ENCODE measurements at places on chromosomes 2 and 18.

- no peak for DNase-seq
These were observed 3.6 kb upstream of the ANO7 start for GRCh38 chr2:241184901-241185300.

- DNase-seq: no peak
These were observed 470.2 kb downstream of the FBXO15 start for GRCh38 chr18:73677450-73677849.

GRCh38 chr18:79387214-79387613 is 8.5 kb upstream of the NFATC1 start:
- DNase-seq: no peak

DNA sequence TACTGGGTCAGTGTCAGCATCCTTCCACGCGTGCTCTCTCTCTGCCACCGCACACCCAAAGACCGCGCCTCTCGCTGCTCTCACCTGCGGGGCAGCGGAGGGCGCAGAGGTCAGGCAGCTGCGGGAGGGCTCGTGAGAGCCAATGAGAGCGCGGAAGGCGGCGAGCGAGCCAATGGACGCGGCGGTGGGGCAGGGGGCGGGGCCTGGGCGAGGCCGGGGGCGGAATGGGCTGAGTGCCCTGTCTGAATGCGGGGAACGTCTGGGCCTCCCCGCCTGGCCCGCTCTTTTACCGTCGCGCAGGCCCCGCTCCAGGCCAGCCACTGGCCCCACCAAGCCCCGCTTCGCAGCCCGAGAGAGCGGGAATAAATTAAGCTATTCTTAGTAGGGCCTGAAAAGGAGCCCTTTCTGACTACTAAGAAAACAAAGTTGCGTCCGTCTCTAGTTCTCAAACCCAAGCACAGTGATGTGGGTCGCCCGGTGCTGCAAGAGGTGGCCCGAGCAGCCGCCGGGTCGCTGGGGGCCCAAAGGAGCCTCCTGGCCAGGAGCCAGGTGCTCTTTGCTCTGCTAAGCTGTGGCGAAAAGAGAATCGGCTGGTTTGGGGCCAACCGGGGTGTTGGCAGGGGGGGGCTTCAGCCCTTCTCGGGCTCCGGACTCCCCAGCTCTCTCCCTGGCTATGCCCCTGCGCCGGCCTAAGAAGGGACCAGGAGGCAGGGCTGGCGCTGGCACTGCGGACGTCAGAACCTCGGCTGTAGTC is 81.1 kb upstream of the GLI2 start:
- DNase-seq: no peak

DNA sequence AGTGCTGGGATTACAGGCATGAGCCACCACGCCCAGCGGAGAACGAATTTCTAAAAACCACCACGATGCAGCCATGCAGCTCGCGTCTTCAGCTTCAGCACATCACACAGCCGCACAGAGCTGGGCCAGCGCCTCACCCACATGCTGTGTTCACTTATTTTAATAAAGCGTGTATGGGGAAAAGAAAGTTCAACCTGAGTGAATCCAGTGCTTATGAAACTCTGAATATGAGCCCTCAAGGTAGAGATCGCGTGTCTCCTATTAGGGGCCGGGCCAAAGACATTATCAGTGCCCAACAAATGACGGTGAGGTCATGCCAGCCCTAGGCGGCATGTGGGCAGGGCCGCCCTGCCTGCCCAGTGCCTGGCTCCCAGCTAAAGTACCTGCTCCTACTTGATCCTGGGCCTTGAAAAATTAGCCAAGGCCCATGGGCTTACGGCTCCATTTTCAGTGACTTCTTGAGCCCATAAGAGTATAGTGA is 44.3 kb downstream of the SPRED2 start:
- DNase-seq: no peak

DNA sequence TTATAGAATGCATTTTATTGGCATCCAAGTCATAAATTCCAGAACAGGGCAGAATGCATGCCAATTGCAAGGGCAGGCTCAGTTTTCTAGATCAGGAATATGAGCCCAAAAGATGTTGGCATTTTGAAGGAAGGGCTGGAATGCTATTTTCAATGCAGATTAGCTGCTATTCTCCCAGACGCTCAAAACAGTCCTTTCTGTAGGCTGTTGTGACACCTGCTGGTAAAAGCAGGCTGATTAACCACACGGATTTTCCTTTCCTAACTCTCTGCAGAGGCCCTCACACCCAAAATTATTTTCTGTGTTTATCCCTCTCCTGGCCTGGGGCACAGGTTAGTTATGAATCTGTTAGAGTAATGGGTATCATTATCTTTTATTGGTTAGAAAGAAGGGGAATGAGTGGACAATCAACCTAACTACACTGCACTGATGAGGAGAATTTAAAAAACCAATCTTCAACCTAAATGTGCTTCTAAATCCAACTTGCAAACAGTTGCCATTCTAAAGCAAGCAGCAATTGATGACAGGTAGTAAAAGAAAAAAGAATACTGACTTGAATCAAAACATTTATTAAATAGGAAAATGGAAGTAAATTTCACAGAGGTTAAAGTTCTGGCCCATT is 94.0 kb downstream of the PLA2R1 start:
- DNase-seq: peak; percentile 2

- no peak for DNase-seq
These were observed 8.5 kb downstream of the CIB4 start for GRCh38 chr2:26632624-26633185.

- DNase-seq: no peak
These were observed 50.9 kb downstream of the ADNP2 start for GRCh38 chr18:80159713-80160636.

- no peak for DNase-seq
These were observed 146.3 kb upstream of the APCDD1 start for GRCh38 chr18:10308154-10308553.

DNA sequence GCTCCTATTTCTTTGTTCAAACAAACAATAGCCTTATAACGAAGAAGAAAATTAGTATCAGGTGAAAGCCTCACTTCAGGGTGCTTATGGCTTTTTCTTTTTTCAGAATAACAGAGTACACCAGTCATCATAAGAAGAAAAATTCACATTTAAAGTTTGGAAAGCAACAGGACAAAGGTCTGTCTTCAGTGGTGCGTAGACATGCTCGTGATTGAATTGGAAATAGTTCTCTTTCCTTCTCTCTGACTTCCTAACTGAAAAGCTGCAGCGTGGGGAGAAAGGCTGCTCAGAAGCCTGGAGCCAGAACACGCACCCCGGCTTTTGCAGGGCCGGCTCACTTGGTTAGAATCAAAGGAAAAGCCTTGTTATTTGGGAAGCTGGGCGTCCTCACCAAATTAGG is 127.6 kb upstream of the ZNF516 start:
- no peak for DNase-seq

DNA sequence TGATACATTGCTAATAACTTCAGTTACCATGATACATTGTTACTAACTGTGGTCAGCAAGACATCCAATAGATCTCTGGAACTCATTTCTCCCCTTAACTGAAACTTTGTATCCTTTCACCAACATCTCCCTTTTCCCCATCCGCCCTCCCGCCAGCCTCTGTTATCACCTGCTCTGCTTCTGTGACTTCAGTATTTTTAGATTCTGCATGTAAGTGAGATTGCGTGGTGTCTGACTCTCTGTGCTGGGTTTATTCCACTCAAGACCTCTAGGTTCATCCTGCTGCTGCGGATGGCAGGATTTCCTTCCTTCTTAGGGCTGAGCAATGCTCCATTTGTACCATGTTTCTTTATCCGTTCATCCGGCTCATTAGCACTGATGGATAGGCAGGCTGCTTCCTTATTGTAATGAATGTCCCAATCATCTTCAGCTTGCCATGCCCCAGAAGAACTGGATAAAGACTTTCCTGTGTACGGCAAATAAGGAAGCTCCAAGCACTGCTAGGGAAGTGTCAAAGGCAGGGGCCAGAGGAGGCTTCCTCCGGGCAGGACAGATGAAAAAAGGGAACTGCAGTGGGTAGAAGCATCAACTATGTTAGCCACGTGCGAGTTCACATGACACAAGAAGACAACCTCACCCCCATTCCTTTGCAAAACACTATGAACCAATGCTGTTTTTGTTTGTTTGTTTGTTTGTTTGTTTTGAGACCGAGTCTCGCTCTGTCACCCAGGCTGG is 113.4 kb downstream of the EIPR1 start:
- DNase-seq: no peak

DNA sequence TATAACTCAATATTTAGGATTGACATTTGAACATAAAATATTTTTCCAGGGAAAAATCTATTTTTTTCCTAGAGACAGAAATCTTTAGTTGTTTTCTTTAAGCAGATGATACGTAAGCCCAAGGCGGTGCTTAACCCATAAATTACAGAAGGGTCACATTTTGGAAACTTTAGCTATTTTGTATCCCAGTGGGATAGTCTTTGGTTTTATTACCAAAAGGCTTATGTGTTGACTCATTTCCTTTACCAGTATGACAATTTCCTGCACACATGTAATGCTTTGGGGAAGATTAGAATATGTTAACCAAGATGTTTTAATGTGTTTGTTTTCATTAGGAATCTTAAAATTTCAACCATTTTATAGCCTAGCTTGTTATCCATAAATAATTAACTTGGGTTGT is 24.8 kb downstream of the DYNC1I2 start:
- no peak for DNase-seq

DNA sequence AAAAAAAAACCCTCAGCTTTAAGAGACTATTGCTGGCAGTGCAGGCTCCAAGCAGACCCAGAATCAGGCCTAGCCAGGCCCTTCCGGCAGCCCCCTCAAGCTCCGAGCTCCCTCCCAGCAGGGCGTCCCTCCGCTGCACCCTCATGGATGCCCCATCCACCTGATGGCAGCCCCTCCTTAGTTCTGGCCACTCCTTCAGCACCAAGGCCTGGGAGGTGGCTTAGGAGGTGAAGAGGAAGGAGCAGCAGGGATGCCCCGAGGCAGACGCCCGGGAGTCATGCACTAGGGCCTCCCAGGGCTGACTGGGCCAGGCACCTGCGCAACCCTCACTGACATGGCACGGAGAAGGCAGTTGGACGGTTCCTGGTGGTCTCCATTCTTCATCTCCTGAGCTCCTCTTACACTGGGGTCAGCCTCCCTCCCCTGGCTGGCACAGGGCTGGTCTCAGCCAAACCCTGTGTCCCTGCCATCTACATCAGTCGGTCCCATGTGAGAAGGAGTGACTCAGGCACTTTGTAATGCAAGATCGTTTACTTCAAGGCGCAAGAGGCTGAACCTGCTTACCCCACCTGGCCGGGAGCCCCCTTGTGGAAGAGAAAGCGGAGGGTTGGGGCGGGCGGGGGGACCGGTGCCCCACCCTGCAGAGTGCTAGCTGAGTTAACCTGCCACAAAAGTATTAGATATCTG is 53.5 kb upstream of the ID2 start:
- no peak for DNase-seq

GRCh38 chr2:143686585-143687164 is 557.5 kb downstream of the ARHGAP15 start:
- DNase-seq: no peak

DNA sequence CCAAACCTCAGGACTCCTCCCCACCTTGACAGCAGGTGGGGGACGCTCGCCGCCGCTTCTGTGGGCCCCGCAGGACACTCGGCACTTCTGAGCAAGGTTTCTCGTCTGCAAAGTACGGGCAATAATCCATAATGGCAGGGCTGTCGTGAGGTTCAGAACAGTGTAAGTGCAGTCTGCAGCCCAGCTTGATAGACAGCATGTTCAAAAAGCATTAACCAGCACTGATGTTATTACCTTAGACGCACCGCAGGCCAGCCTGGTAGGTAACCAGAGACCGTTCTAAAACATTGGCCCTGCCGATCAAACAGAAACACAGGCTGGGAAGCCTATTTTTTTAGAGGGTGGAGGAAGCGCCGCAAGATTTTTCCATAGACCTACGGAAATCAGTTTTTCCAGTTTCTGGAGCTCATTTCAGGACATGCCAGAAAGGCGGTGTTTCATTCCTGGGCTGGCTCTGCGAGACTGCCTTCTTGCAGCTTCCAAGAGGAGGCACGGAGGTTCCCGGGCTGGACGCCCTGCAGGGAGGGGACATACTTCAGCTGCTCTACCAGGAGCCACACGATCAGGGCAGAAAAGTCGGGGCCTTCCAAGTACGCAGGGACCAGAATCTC is 148.7 kb downstream of the TPO start:
- DNase-seq: no peak

DNA sequence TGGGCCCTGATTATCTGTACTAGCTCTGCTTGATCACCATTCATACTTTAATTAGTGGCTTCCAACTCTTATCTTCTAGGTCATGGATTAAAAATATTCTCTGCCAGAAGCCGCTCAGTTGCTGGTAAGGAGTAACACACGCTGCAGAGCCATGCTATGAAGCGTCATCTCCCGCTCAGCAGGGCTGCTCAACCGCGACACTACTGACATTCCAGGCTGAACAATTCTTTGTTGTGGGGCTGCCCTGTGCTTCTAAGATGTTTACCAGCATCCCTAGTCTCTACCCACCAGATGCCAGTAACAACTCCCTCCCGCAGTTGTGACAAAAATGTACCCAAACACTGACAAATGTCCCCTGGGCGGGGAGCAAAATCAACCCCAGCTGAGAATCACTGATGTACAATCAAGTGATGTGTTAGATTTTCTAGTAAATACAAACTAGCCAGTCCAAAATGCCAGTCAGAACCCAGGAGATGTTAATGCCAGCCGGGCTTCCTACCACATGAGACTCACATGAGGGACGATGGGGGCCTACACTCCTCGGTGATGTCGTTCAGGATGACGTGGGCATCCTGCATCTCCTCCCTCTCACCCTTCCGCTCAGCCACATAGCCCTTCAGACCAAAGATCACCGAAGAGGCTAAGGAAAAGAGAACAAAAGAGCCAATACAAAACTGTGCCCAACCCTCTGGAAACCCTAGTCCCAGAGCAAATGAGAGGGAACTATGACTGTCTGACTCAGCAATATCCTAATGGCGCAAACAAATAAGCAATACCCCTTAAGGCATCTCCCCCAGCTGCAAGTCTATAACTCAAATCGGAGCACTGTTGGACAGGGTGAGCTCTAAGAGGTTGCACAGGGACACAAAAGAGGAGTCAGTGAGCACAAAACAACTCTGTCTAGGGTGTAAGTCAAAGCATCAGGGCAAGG is 15.6 kb downstream of the ILKAP start:
- DNase-seq: no peak

GRCh38 chr2:1586251-1586922 is 157.9 kb downstream of the PXDN start:
- DNase-seq: no peak

DNA sequence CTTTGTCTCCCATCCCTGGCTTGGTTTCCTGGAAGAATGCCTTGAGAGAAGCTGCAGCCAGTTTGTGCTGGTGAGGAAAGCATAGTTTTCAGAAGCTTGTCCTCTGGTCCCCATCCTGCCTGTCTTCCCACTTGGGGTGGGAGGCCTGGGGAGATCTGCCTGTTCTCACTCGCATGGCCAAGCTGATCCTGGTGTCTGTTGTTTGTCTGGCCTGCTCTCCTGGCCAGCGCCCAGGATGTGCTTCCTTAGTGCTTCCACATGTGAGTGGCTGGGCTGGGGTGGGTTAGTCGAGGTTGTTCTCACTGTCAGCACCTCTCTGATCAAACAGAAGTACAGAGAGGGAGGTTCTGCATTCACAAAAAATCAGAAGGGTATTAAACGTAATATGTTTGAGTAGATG is 49.5 kb downstream of the PTPRM start:
- no peak for DNase-seq
